ENCODE measurements at places on chromosomes 5 and 9. TPM values are rescaled to one million over a fixed set of nuclear protein-coding genes. Genes with fewer than 3 reads are reported as not detected.

- DNase-seq = no peak
Measured at GRCh38 chr9:112757282-112757883, 6.8 kb downstream of the SNX30 start.

GRCh38 chr9:99867536-99867935, 38.9 kb upstream of the STX17 start:
- no peak for DNase-seq

GRCh38 chr5:55101556-55102276, 730 bp upstream of the GZMA start:
- no peak for DNase-seq

CTNND2 gene
- total RNA-seq = 44.0 TPM

NOXA1 gene
- 6.6 TPM for total RNA-seq

SPAG8 gene
- total RNA-seq = 1.8 TPM

Data from pancreas (tissue), 10 donors.